ENCODE measurements at places on chromosomes 12 and 14. TPM values are rescaled to one million over a fixed set of nuclear protein-coding genes. Genes with fewer than 3 reads are reported as not detected.

The ZFHX2 gene
- 4.0 TPM for total RNA-seq

The PTGER2 gene
- 4.3 TPM for total RNA-seq

The REP15 gene
- total RNA-seq = 6.6 TPM

The GTF2H3 gene
- total RNA-seq = 16.2 TPM

DNA sequence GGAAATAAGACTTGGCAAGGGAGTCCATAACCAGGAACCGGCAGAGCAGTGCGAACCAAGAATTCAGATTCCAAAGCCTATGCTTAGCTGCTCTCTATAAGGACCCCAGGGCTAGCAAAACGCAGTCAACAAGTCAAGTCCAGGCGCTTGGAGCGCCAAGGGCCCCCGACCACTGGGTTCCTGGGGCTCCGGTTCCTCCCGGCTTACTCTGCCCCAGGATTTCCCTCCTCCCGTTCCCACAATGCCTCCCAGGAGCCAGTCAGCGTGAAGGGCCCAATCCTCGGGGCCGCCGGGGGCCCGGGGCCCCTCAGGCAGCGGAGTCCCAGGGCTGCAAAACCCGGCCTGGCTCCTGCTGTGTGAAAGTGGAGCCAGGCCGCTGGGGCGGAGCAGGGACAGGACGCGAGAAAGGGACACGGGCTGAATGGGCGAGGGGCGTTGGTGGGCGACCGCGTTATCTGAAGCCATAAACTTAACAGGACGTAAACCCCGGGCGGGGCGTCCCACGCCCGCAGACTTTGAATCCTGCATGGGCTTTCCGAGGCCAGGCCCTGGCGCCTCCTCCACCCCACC, 1.5 kb downstream of the KRT8 start:
- H3K4me3 ChIP-seq = peak overlapping the region; percentile 7
- H3K4me1 ChIP-seq = no peaks in the 10 kb centered on the region
- H3K36me3 ChIP-seq = no peaks in the 10 kb centered on the region
- H3K27me3 ChIP-seq = no peaks in the 10 kb centered on the region

DNA sequence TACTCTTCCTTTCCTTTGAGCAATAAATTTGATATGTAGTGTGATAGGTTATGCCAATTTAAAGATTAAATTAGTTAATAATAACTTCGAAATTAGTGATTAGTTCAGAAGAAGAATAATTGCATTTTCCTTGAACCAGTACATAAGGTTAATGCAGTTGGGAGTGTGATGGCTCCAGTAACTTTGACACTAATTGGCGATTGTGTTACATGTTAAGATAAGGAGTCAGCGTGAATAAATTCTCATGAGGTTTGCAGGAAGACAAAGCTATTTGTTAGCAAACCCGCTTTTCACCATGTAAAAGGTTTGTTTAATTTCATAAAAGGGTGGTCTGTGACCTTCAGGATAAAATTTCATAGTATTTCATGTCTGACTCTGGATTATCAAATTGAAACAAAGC, 1226.8 kb downstream of the SLC16A7 start:
- no peaks in the 10 kb centered on the region for H3K27me3 ChIP-seq
- no peak for DNase-seq
- H3K4me3 ChIP-seq = no peak overlapping the region
- H3K4me1 ChIP-seq = no peaks in the 10 kb centered on the region
- H3K27ac ChIP-seq = no peak overlapping the region
- no peaks in the 10 kb centered on the region for H3K36me3 ChIP-seq

- no peaks in the 10 kb centered on the region for H3K36me3 ChIP-seq
- no peak for DNase-seq
- no peak overlapping the region for H3K4me3 ChIP-seq
- H3K4me1 ChIP-seq = no peaks in the 10 kb centered on the region
Observed at GRCh38 chr12:13609894-13610679, 371.3 kb downstream of the GRIN2B start.

DNA sequence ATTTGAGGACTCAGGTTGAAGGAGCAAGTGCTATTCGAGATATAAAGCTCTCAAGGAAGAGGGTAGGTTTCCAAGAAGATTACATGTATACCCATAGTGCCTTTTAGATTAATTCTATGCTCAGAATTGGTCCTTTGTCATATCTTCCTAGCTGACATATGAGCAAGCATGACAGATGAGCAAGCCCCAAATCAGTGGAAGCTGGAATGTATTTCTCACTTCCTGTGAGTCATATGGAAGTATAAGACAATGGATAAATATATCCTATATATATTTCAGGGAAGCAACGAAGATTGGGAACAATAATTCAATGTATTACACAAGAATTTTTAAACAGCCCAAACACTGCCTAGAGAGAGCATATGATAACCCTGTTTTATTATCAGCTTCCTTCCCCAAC, 674.1 kb upstream of the ATXN7L3B start:
- no peaks in the 10 kb centered on the region for H3K36me3 ChIP-seq
- no peak overlapping the region for H3K4me3 ChIP-seq
- DNase-seq = no peak
- no peaks in the 10 kb centered on the region for H3K4me1 ChIP-seq
- H3K27ac ChIP-seq = no peak overlapping the region
- H3K27me3 ChIP-seq = no peaks in the 10 kb centered on the region

GRCh38 chr14:50758305-50758704, 72.7 kb downstream of the NIN start:
- H3K27me3 ChIP-seq = no peaks in the 10 kb centered on the region
- peaks cover 2% of the 10 kb centered on the region for H3K4me1 ChIP-seq

- H3K4me3 ChIP-seq = no peak overlapping the region
- no peaks in the 10 kb centered on the region for H3K27me3 ChIP-seq
- no peak overlapping the region for H3K27ac ChIP-seq
- DNase-seq = no peak
- peaks cover 5% of the 10 kb centered on the region for H3K36me3 ChIP-seq
Observed at GRCh38 chr12:98869886-98870503, 224.9 kb downstream of the APAF1 start.

GRCh38 chr12:57124261-57124877, 3.9 kb upstream of the LRP1 start:
- H3K4me1 ChIP-seq = no peaks in the 10 kb centered on the region
- DNase-seq = no peak
- no peak overlapping the region for H3K4me3 ChIP-seq
- H3K27me3 ChIP-seq = no peaks in the 10 kb centered on the region
- no peak overlapping the region for H3K27ac ChIP-seq

- H3K27ac ChIP-seq = no peak overlapping the region
- no peak for DNase-seq
- no peaks in the 10 kb centered on the region for H3K36me3 ChIP-seq
- no peak overlapping the region for H3K4me3 ChIP-seq
- no peaks in the 10 kb centered on the region for H3K27me3 ChIP-seq
- no peaks in the 10 kb centered on the region for H3K4me1 ChIP-seq
Observed at GRCh38 chr14:96016501-96017160, 22.5 kb upstream of the C14orf132 start.

- no peak overlapping the region for H3K27ac ChIP-seq
- no peaks in the 10 kb centered on the region for H3K27me3 ChIP-seq
- H3K36me3 ChIP-seq = peaks cover 2% of the 10 kb centered on the region
- no peak overlapping the region for H3K4me3 ChIP-seq
- H3K4me1 ChIP-seq = no peaks in the 10 kb centered on the region
Observed at GRCh38 chr12:112349431-112349830, 32.8 kb downstream of the HECTD4 start.

DNA sequence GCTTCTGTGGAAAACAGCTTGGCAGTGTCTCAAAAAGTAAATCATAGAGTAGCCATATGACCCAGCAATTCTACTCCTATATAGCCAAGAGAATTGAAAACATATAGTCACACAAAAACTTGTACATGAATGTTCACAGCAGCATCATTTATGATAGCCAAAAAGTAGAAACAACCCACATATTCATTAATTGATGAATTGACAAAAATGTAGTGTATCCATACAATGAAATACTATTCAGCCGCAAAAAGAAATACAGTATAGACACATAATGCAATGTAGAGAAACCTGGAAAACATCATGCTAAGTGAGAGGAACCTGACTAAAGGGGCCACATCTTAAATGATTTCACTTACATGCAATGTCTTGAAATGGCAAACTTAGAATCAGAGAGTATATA, 326.6 kb downstream of the KCNH5 start:
- no peak for DNase-seq
- no peak overlapping the region for H3K4me3 ChIP-seq
- H3K27ac ChIP-seq = no peak overlapping the region
- H3K4me1 ChIP-seq = no peaks in the 10 kb centered on the region
- H3K36me3 ChIP-seq = no peaks in the 10 kb centered on the region

DNA sequence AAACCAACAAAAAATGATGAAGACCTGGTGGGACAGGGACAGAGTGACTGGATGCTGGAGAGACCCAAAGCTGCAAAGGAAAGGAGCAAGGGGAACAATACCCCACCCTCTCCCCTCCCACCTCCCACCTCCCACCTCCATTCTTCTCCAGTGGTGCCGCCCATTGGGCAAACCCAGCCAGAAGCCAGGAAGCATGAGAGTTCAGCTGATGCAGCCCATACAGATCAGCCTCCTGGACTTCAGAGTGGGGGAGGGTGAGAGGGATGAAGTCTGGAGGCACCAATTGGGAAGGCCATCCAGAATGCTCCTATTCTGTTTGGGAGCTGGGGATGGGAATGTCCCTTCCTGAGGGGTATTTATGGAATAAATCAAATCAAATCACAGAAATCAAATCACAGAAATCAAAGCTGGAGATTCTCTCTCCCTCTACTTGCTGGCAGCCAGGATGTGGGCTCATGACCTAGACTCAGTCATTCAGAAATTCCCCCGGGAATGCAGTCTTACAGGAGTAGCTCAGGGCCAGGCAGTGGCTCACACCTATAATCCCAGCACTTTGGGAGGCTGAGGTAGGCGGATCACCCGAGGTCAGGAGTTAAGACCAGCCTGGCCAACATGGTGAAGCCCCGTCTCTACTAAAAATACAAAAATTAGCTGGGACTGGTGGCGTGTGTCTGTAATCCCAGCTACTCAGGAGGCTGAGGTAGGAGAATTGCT, 31.1 kb downstream of the IRF2BPL start:
- H3K4me3 ChIP-seq = no peak overlapping the region
- no peak for DNase-seq
- H3K27ac ChIP-seq = no peak overlapping the region
- H3K36me3 ChIP-seq = no peaks in the 10 kb centered on the region
- H3K4me1 ChIP-seq = no peaks in the 10 kb centered on the region

DNA sequence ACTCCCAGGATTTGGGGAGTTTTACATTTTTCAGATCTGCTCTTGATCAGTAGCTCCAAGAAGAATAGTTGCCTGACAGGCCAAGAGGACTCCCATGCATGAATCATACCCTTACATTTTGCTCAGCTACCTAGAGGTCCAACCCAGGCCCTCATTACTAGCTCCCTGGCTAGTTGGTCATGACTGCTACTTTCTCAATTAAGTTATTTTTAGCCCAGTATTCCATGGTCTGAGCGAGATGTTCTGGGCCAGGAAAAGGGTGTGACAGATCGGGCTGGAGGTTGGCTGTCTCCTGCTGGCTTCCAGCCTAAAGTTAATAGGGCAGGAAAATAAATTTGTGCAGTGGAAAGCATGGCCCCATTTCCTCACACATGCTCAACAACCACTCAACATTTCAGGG, 379.2 kb downstream of the GRIN2B start:
- H3K36me3 ChIP-seq = no peaks in the 10 kb centered on the region
- no peak overlapping the region for H3K27ac ChIP-seq
- no peaks in the 10 kb centered on the region for H3K27me3 ChIP-seq
- H3K4me1 ChIP-seq = no peaks in the 10 kb centered on the region

- H3K27ac ChIP-seq = no peak overlapping the region
- H3K27me3 ChIP-seq = no peaks in the 10 kb centered on the region
- no peaks in the 10 kb centered on the region for H3K4me1 ChIP-seq
- H3K36me3 ChIP-seq = no peaks in the 10 kb centered on the region
- DNase-seq = no peak
Observed at GRCh38 chr12:125999628-126000027, 934.4 kb downstream of the AACS start.
